Activated T-helper 1 cell treated with anti-CD3 and anti-CD28 coated beads, Interleukin-12 subunit alpha, Interleukin-12 subunit beta, Interleukin-2, Interleukin-4 antibody, amounts not matched to agents 30 ng/mL and 10 ng/mL and 1 ng/mL, durations not matched to agents 14 hours and 24 hours and 36 hours (primary cell): ENCODE measurements at places on chromosomes 12 and 14. TPM values are rescaled to one million over a fixed set of nuclear protein-coding genes. Genes with fewer than 3 reads are reported as not detected.

DLGAP5 gene
- 22.4 and 26.4 TPM in 2 replicates for total RNA-seq

SRGAP1 gene
- 0.03 and 0.05 TPM in 2 replicates for total RNA-seq

TUNAR gene
- not detected in 2 replicates for total RNA-seq

KCNMB4 gene
- total RNA-seq: 0.17 and 0.80 TPM in 2 replicates

CSRP2 gene
- total RNA-seq: 0.36 and 0.96 TPM in 2 replicates

TTLL5 gene
- 36.2 and 39.0 TPM in 2 replicates for total RNA-seq

PRB2 gene
- total RNA-seq: not detected in 2 replicates

PRPH gene
- 0.20 TPM in 1 of 2 replicates, not detected in the other for total RNA-seq

SERPINA3 gene
- not detected in 2 replicates for total RNA-seq

RNFT2 gene
- total RNA-seq: 8.0 and 11.8 TPM in 2 replicates

PTCSC3 gene
- not detected in 2 replicates for total RNA-seq

NID2 gene
- total RNA-seq: 0.16 and 0.34 TPM in 2 replicates

EPS8 gene
- 1.9 and 3.1 TPM in 2 replicates for total RNA-seq

RFX4 gene
- not detected in 2 replicates for total RNA-seq

- DNase-seq: no peak
- H3K27me3 ChIP-seq: peaks cover 12% of the 10 kb centered on the region
- no peak overlapping the region for H3K4me3 ChIP-seq
- H3K36me3 ChIP-seq: no peaks in the 10 kb centered on the region
Measured at GRCh38 chr12:26203167-26203780, 7.9 kb downstream of the SSPN start.

DNA sequence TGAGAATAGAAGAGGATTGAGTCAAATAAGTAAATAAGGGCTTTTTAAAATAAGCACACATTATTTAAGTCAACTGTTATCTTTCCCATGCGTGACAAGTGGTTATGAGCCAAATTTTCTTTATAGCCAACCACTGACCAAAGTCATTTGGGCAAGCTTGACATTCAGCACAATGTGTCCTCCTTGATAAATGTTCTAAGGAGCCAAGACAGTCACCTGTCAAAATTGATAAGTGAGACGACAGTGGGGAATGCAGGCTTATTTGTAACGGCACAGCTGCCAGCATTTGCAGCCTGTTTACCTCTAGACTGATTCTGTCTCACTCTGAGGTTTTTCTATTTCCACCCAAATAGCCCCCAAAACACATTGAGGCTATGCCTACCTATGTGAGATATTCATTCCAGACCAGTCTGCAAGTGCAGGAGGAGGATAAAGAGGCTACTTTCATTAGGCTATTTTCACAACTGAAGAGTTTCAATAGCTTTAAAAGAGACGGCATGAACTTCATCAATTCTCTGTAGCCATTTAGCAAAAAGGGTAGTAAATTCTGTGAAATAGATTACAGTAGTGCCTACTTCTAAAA, 339.5 kb downstream of the PDZRN4 start:
- no peak overlapping the region for H3K4me3 ChIP-seq
- no peaks in the 10 kb centered on the region for H3K4me1 ChIP-seq
- H3K27me3 ChIP-seq: no peaks in the 10 kb centered on the region
- H3K36me3 ChIP-seq: no peaks in the 10 kb centered on the region

DNA sequence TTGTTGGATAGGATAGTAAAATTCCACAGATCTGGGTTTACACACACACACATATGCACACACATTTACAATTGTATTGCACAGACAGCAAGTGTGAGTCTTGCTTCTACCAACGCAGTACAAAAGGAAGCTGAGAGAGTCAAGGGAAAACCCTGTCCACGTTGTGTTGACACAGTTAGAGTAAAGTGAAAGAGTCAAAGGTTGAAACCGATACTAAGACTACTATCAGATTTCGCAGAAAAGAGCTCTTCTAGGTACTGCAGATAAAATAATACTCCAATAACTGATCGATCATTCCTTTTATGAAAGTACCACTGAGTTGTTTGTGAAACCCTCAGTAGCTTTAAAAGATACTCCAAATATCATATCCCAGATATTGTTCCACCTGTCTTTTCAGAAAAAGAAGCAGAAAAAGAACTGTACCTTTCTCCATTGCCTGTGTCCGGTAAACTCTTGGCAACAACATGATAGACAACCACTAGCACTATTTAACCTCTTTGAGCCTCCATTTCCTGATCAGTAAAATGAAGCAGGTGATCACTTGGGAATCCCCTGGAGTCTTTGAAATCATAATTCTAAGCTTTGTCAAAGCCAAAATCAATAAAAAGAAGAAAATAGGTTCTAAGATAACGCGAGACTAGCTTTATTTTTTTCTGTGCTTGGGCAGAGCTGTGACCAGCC, 224.6 kb upstream of the FOXN3 start:
- H3K4me3 ChIP-seq: peak overlapping the region; percentile 59
- peaks cover 15% of the 10 kb centered on the region for H3K36me3 ChIP-seq
- no peaks in the 10 kb centered on the region for H3K27me3 ChIP-seq
- peaks cover 59% of the 10 kb centered on the region for H3K4me1 ChIP-seq
- peak; percentile 41 for DNase-seq

- no peaks in the 10 kb centered on the region for H3K36me3 ChIP-seq
- no peak overlapping the region for H3K27ac ChIP-seq
- H3K27me3 ChIP-seq: no peaks in the 10 kb centered on the region
Measured at GRCh38 chr14:42429401-42429800, 822.7 kb downstream of the LRFN5 start.

GRCh38 chr12:75720812-75721641, 209.6 kb upstream of the KRR1 start:
- H3K4me1 ChIP-seq: peaks cover 16% of the 10 kb centered on the region
- H3K4me3 ChIP-seq: no peak overlapping the region
- no peak overlapping the region for H3K27ac ChIP-seq
- H3K36me3 ChIP-seq: peaks cover 5% of the 10 kb centered on the region
- H3K27me3 ChIP-seq: peaks cover 3% of the 10 kb centered on the region

DNA sequence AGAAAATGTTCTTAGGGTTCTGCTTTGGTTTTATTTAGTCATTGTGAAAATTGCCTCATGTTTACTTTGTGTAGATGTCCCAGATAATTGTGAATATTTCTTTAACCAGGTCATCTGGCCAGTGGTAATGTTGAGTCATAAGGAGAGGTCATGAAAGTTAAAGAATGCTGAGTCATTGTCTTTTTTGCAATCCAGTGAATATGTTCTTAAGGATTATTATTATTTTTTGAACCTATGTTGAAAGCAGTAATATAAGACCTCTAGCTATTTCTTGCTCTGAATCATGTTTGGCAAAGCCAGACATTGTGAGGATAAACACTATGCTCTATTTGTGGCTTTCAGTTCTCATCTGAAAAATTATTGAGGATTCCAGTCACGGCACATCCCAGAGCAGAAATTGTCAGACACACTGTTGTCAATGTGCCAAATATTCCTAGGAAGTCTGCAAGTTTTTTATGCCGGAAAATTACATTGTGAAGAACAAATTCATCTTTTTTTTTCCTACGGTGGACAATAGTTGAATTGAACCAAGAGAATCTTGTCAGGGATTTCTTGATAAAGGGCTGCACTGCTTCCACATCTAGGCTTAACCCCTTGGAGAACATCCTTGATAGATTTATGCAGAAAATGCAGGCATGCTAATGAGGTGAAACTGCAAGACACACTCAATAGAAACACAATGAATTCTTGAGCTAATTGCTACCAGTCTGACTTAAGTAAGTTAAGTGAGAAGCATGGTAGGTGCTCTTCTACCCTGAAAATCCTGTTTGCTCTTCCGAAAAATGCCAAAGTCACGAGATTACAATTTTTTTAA, 369.6 kb downstream of the ATP23 start:
- no peaks in the 10 kb centered on the region for H3K36me3 ChIP-seq
- no peaks in the 10 kb centered on the region for H3K4me1 ChIP-seq
- H3K27me3 ChIP-seq: peaks cover 2% of the 10 kb centered on the region
- H3K27ac ChIP-seq: no peak overlapping the region

- no peak overlapping the region for H3K27ac ChIP-seq
- DNase-seq: no peak
- no peak overlapping the region for H3K4me3 ChIP-seq
- no peaks in the 10 kb centered on the region for H3K4me1 ChIP-seq
- H3K27me3 ChIP-seq: no peaks in the 10 kb centered on the region
Measured at GRCh38 chr12:21815306-21816062, 41.0 kb upstream of the KCNJ8 start.

DNA sequence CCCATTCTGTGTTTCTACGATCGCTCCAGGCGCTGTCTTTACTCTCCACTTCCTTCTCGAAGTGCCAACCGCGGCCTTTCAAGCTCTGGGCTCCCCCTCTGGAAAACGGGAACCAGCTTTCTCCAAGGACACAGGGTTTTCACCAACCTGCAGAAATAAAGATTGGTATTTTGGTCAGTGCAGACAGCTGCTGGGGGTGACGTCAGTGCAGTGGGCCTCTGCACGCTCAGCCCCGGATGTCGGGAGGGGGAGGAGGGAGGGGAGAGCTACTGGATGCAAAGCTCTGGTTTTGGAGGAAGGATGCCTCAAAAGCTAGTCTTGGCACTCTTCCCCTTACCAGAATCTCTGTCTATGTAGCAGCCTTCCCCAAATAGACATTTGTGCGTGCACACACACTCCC, 19.9 kb downstream of the HRK start:
- peak; percentile 15 for DNase-seq
- H3K27me3 ChIP-seq: peaks cover 32% of the 10 kb centered on the region
- H3K36me3 ChIP-seq: no peaks in the 10 kb centered on the region
- no peak overlapping the region for H3K4me3 ChIP-seq
- H3K27ac ChIP-seq: no peak overlapping the region

DNA sequence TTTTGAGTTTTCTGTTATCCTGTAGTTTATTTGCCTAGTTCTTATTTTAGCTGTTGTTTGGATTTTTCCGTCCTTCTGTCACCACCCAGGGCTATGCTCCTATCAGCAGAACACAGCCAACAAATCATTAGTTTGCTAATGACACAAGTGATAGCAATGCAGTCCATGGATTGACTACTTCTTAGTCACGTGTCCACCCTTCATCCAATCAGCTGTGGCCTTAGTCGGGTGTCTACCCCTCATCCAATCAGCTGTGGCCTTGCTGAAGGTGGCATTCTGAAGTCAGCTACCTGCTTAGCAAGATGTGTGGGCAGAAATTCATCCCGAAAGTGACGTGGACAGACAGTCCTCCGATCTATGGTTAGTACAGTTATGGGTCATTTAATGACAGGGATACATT, 182.3 kb downstream of the GALC start:
- no peak overlapping the region for H3K4me3 ChIP-seq
- H3K27me3 ChIP-seq: no peaks in the 10 kb centered on the region
- no peak for DNase-seq
- no peak overlapping the region for H3K27ac ChIP-seq

- no peaks in the 10 kb centered on the region for H3K27me3 ChIP-seq
- peaks cover 28% of the 10 kb centered on the region for H3K36me3 ChIP-seq
- peaks cover 53% of the 10 kb centered on the region for H3K4me1 ChIP-seq
- no peak overlapping the region for H3K4me3 ChIP-seq
Measured at GRCh38 chr12:50985322-50985721, 33.0 kb downstream of the HIGD1C start.

DNA sequence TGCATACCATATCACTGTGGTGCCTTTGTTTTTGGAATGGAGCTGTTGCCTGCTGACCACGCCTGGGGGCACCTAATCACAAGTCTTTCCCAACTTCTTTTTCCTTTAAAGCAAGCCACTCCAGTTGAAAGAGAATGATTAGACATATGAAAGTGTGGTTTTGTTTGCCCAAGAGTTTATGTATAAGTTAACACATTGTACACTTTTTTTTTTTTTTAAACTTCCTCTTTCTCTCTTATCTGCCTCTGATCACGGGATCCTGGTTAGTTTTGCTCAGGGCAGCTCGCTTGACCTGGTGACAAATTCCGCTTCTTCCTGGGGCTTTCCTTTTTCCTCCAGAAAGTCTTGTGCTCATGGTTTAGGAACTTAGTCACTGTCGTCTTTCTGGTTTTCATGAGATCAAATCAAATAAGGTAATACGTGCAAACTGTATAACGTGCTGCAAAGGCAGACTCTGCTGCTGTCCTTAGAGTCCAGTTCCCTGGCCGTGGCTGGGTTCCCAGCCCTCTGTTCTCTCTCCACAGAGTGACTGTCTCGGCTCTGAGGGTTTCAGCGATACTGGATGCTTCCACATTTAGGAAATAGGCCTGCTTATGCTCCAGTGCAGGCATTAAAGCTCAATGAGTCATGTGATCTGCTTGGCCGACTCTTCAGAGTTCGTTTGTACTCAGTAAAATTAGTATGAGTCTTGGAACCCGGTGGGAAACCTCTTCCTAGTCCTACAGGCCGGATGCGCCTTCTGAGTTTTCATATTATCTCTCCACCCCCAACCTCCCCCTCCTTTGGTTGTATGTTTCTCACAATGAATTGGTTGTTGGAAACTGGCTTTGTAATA, 15.2 kb downstream of the RASSF3 start:
- peak overlapping the region; percentile 77 for H3K4me3 ChIP-seq
- H3K4me1 ChIP-seq: peaks cover 33% of the 10 kb centered on the region
- peak overlapping the region; percentile 83 for H3K27ac ChIP-seq

DNA sequence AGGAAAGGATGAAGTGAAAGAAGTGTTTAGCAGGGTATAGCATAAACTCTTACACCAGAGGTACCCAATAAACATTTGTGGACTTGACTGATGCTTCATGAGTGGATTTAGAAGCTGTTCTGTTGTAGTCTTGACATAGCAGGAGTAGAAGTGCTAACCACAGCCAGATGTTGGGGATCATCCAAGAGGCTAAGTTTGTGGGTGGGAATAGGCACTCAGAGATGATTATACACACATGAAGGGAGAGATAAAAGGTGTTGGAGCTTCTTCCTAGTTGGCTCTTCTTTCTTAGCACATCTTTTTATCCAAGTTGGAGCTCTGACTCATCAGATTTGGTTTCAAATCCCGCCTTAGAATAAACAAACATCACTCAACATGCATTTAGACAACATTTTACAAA, 166.7 kb upstream of the E2F7 start:
- no peak overlapping the region for H3K4me3 ChIP-seq
- no peak overlapping the region for H3K27ac ChIP-seq
- no peaks in the 10 kb centered on the region for H3K36me3 ChIP-seq
- DNase-seq: no peak

- peak overlapping the region; percentile 36 for H3K27ac ChIP-seq
- H3K4me3 ChIP-seq: no peak overlapping the region
- DNase-seq: no peak
- H3K4me1 ChIP-seq: peaks cover 38% of the 10 kb centered on the region
- peaks cover 28% of the 10 kb centered on the region for H3K36me3 ChIP-seq
Measured at GRCh38 chr12:53414756-53415417, 8.8 kb upstream of the AMHR2 start.

- no peak for DNase-seq
- no peaks in the 10 kb centered on the region for H3K27me3 ChIP-seq
- peaks cover 16% of the 10 kb centered on the region for H3K4me1 ChIP-seq
- H3K36me3 ChIP-seq: peaks cover 8% of the 10 kb centered on the region
- H3K27ac ChIP-seq: no peak overlapping the region
Measured at GRCh38 chr12:69484428-69484827, 14.2 kb downstream of the FRS2 start.
